ENCODE measurements at places on chromosomes 6 and 20.

DNA sequence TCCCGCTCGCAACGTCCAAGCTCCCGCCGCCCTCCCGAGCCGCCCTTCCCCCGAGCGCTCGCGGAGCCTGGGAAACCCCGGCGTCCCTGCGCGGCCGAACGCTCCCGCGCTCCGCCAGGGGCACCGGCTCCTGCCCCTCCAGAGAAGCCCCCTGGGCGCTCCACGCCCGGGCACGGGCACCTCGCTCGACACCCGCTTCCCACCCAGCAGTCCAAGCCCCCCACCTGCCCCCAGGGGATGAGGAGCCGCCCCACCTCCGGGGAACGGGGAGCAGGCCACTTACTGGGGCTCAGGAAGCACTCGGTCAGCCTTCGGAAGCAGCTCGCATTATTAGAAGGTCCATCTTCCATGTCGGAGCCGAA lies 1.4 kb downstream of the PDE10A start:
- no peak for DNase-seq

GRCh38 chr6:114339706-114340105 lies 3.1 kb downstream of the HS3ST5 start:
- no peak for DNase-seq

- no peak for DNase-seq
Observed at GRCh38 chr6:15593798-15594197, 69.0 kb downstream of the DTNBP1 start.

- DNase-seq, result no peak
Observed at GRCh38 chr6:50714487-50715379, 1.4 kb downstream of the TFAP2D start.

DNA sequence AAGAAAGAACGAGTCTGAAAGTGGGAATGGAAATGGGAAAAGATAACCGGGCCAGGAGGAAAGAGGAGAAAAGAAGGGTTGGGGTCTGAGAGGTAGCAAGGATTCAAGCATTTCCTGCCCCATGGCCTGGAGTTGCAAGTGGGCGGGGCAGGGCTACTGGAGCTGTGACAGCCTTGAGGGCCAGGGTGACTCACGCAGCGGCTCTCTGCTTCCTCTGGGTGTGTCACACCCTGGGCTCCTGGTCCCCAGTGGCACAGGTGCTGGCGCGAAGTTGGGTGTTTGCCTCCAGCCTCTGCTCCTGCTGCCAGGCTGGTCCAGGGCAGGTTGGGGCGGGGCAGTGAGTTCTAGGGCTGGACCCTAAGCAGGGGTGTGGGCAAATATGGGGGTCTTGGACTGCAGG lies 3.3 kb upstream of the ULBP3 start:
- DNase-seq, result no peak

- no peak for DNase-seq
Observed at GRCh38 chr20:37223053-37223452, 38.6 kb downstream of the GHRH start.

- no peak for DNase-seq
Observed at GRCh38 chr6:63923139-63923739, 287.6 kb downstream of the PHF3 start.

DNA sequence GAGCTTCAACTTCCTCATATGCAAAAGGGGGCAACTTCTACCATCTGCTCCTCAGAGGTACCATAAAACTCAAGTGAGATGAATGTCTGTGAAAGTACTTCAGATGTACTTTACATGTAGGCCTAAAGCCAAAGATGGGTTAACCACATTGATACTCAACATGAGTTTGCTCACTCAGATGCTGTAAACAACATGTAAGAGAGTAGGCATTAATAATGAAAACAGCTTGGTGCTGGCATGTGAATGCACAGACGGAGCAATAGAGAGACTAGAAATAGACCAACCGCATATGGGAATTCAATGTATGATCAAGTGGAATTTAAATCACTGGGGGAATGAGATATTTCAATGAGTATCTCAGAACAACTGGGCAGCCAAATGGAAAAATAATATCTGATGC lies 143.8 kb upstream of the CDYL start:
- no peak for DNase-seq

- DNase-seq, result no peak
Observed at GRCh38 chr6:6239598-6240581, 80.6 kb downstream of the F13A1 start.

DNA sequence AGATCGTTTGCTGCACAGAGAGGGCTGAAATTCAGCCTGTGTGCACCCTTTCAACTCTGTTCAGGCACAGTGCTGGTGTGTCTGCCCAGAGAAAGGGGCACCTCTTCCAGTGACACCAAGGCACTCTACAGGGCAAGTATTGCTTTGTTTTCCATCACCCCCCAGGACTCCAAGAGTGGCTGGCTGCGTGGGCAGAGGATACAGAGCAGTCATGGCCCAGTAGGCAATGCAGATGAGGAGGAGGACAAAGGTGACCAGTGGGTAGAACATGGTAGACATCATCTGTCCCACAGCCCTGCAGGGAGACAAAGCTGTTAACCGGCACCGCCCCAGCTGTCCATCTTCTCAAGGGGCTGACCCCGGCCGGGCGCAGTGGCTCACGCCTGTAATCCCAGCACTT lies 6.7 kb upstream of the NEU1 start:
- no peak for DNase-seq

GRCh38 chr20:14761903-14762302 lies 424.5 kb upstream of the FLRT3 start:
- DNase-seq, result no peak

DNA sequence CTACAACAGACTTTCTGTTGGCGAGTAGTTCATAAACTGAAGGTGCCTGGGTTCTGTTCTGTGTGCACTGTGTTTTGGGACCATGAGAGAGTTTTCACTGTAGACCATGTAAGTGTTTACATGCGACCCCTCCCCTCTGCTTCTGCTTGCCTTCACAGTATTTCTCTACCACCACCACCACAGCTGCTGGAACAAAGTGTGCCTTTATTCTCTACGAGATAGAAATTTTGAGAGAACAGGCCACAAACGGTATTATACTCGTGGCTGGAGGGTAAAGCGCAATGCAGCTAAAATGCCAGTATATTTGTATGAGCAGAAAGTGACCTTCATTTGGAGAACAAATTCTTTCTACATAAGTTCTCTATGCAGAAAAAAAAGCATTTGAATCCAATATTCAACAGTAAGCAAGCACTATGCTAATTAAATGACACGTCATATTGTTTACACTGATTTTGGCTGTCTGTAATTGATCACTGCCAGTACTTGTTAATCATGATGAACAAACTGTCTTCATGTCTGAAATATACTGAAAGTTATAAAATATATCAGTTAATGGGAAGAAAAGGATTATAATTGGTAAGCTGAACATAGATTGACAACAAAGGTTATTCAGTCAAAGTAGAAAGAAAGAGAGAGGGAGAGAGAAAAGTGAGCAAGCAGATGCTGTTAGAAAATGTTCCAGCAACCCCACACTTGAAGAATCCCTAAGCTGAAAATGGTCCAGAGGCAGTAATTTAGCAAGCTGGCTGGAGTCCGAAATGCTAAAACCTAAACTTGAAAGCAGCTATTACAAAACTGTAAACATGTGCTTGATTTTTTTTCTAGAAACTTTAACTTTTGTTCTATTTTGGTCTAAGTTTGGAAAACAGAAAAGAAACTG lies 8.8 kb downstream of the CLDN20 start:
- no peak for DNase-seq

Data from occipital lobe (tissue), 3 donors.